Activated T-cell treated with anti-CD3 and anti-CD28 coated beads, Interleukin-2, amount 50 U/mL, for 48 hours (primary cell): ENCODE measurements at places on chromosomes 16 and 17.

GRCh38 chr17:81002409-81003361 lies 11.0 kb downstream of the CHMP6 start:
- DNase-seq, result no peak

- no peak for DNase-seq
These were observed 87.1 kb downstream of the EMP2 start for GRCh38 chr16:10493276-10493675.

DNA sequence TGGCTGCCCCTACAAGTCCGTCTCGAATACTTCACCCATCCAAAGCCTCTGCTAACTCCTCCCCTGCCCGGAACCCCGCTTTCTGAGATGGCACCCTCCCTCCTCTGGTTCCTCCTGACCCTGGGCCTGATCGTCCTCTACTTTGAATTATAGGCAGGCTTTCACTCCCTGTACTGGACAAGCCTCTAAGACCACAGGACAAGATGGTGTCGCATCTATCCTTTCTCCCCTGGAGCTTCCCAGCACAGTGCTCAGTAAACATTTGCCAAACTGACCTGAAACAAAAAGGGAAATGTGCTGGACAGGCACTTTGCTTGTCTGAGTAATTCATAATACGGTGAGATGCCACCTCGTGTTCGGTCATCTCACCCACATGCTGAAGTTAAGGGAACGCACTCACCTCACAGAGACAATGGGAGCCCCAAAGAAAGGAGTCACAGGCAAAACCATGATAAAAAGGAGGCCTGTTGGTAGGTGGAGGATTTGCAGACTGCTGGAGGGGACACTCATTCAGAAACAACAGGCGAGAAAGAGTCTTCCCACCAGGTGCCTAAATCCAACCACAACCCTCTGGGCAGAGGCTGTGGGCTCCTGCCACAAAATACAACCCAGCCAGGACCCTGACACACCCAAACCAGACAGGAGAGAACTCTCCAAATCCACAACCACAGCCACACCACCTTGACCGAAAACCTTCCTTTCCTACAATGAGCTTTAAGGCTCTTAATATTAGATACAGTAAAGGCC lies 28.2 kb downstream of the SNN start:
- no peak for DNase-seq

DNA sequence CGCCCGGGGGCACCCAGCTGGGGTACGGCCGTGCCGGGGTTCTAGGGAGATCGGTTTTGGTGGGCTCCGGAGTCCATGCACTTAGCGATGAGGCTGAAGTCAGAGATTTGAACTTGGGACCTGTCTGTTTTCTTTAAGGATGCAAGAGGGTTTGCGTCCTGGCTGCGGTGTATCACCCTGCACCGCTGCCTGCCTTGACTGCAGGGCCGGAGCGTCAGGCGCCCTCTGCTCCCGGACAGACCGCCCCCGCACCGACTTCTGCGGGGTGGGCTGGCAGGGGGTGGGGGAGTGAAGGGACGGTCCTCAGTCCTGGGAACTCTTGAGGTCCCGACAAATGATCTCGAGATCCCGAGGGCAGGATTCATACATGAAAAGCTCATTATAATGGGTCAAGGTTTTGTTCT lies 701 bp downstream of the PDP2 start:
- DNase-seq, result peak; percentile 62

- DNase-seq, result no peak
These were observed 6.6 kb upstream of the PITPNA start for GRCh38 chr17:1568950-1569810.

DNA sequence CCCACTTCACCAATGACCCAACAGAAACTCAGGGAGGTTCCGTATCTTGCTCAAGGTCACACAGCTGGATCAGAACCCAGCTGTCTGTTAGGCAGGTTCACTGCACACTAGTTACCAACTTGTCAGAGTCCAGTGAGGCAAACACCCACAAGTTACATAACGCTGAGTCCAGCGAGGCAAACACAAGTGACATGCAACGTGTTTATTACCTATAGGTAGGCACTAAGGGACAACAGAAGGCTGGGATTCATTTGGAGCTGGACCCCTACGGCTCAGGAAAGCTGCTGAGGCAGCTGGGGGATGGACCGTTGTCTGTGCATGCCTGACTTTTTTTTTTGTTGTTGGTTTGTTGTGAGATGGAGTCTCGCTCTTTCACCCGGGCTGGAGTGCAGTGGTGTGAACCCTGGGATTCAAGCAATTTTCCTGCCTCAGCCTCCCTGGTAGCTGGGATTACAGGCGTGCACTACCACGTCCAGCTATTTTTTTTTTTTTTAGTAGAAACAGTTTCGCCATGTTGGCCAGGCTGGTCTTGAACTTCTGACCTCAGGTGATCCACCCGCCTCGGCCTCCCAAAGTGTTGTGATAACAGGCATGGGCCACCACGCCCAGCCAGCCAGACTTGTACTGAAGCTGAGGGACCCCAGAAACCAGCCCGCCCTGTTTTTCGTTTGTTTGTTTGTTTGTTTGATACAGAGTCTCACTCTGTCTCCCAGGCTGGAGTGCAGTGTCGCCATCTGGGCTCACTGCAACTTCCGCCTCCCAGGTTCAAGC lies 1.9 kb upstream of the RSAD1 start:
- DNase-seq, result no peak

DNA sequence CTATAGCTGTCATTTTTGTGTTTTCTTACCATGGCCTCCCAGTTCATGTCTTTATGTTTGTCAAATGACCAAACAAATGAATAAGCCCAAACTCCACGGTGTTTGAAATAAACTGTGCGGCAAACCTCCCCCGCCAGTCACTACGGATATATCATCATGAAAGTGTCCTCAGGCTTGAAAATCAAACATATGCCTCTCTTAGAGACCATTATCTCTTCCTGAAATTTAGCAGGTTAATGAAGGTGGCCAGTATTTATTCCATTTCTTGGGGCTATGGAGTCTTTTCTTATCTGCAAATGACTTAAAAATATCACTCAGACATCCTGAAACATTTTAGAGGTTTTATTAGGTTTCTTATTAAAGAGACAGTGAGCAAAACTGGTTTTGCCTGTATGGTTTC lies 610.3 kb upstream of the CDH5 start:
- DNase-seq, result no peak

DNA sequence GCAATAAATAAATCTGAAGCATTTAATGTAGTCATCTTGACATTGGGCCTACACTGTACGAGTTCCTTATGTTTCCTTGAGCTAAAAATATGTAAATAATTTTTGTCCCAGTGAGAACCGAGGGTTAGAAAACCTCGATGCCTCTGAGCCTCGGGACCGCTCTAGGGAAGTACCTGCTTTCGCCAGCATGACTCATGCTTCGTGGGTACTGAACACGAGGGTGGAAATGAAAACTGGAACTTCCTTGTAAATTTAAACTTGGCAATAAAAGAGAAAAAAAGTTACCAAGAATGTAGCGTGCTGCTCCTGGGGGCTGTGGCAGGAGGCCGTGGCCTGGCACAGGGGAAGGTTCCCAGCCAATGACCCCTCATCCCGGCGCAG lies 74.1 kb downstream of the SOCS1 start:
- DNase-seq, result peak; percentile 70

GRCh38 chr17:1957037-1957436 lies 68.1 kb downstream of the RTN4RL1 start:
- DNase-seq, result no peak

DNA sequence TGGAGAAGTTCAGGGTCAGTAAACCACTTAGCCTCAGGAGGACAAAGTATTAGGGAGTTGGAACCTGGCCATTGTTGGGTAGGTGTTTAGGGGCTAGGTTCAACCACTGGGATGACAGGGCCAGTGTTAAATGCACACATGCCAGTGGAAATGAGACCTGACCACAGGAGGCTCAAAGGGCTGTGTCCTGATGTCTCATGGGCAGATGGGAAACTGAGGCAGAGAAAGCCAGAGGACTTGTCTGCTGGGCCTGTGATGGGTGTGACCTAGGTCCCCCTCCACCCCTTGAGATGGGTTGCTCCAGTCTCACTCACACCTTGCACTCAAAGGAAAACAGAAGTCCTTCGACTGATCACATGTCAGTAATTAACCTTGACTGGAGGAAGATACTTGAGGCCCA lies 16.0 kb downstream of the CPNE2 start:
- no peak for DNase-seq
